Stimulated activated CD4-positive, alpha-beta T cell treated with anti-CD3 and anti-CD28 coated beads, Interleukin-1b, Interleukin-23, amount 100 ng/mL, for 4 hours (primary cell): ENCODE measurements at places on chromosomes 6 and 20.

- no peak for DNase-seq
Measured at GRCh38 chr6:28767691-28768090, 156.1 kb downstream of the TRIM27 start.

GRCh38 chr20:62539198-62540045 is 63.6 kb upstream of the GATA5 start:
- DNase-seq: no peak

- no peak for DNase-seq
Measured at GRCh38 chr20:54557806-54558590, 82.6 kb downstream of the DOK5 start.

GRCh38 chr6:70303034-70303525 is at the start of gene COL9A1:
TSS of gene COL9A1 (minus strand) at chr6:70303084. CDS start at chr6:70302924, 160 bp downstream.
- DNase-seq: no peak

DNA sequence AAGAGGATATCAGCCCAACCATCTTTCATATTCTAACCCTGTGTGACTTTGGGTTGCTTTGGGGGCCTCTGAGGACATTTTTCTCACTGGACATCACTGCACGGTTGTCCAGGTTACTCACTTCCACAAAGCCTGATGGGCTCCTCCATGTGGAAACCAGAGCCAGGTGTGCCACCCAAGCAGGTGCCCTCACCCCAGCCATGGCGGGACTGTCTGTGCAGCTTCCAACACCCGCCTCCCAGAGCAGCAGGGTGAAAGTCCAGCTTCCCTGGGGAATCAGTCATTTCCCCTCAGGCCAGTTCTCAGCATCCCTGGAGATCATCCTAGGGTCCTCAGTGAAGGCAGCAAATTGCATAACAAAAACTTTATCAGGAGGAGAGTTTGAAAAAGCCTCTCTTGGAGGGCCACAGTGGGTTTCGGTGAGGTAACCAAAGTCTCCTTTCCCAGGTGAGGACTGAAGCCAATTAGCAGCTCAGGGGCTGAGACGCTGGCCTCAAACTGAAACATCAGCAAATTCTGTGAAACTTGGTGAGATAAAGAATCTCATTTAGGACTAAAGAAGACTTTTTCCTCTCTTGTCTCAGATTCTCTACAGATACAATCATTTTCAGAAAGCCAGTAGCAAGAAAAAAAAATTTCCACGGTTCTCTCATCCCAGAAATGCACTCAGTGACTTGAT is 289.6 kb upstream of the CDH4 start:
- DNase-seq: no peak

- DNase-seq: no peak
Measured at GRCh38 chr20:53539516-53539915, 54.1 kb downstream of the ZNF217 start.
